ENCODE measurements at places on chromosomes 6 and 20. TPM values are rescaled to one million over a fixed set of nuclear protein-coding genes. Genes with fewer than 3 reads are reported as not detected.

GRCh38 chr20:4625687-4626086 lies 96.0 kb upstream of the PRND start:
- no peak for DNase-seq

- no peak for DNase-seq
Observed at GRCh38 chr6:21341910-21342309, 251.6 kb upstream of the SOX4 start.

DNA sequence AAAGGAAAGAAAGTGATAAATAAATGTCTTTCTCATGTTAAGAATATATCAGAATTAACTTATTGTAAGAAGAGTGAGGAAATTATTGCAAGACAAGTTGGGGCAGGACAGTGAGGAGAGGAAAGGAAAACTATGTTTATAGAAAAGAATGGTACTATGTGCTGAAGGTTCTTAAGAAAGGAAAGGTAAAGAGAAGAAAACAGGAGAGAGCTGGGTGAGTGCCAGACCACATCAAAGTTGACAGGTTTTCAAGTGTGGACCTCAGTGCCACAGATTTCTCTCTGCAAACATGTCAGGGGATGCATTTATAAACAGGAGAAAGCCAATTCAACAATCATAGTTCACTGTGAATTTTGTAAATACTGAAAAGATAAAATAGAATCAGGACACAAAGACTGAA lies 439.2 kb downstream of the PKHD1 start:
- no peak for DNase-seq

- DNase-seq = no peak
Observed at GRCh38 chr6:37391120-37391519, 37.3 kb downstream of the RNF8 start.

Gene PAK5
- polyA plus RNA-seq = 0.32 TPM

Measured in renal cortex interstitium (tissue), 15 donors.